Astrocyte of the cerebellum (primary cell): ENCODE measurements at places on chromosomes 5 and 9.

DNA sequence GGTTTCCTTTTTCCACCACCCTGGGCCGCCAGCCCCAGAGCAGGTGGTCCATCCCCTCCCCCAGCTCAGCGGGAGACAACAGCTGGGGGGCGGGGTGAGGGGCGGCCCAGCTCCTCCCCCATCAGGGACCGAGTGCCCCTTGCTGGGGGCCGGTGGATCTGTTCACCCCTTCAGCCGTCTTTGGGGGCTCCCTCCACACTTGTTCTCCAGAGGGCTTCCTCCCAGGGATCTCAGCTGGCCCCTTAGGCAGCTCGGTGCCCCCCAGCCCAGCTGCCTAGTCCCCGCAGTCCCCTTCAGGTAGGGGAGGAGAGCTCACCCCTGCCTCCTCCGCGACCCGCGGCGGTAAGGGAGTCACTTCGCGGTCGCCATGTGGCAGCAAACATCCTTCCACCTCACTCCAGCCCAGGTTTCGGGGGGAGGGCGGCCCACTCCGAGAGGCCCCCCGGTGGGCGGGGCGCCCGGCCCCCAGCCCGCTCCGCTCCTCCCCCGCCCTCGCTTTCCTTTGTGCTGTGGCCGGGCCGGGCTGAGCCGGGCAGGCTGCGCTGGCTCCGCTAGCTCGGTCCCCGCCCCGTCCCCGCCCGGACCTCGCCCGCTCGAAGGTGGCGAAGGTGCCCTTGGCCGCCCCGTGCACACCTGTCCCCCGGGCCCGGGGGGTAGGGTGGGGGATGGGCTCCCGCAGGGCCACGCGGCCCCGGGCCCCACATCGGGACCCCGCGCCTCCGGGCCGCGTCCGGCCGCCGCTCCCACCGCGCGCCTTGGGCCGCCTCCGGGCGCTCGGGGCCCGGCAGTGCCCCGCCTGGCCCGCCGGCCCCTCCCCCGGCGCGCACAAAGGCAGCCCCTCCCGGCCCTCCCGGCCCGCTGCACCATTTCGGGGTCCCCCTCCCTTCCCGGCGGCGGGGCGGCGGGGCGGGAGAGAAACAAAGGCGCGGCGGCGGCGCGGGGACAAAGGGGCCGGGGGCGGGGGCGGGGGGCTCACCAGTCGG lies 683 bp downstream of the DBN1 start:
- DNase-seq, result no peak

DNA sequence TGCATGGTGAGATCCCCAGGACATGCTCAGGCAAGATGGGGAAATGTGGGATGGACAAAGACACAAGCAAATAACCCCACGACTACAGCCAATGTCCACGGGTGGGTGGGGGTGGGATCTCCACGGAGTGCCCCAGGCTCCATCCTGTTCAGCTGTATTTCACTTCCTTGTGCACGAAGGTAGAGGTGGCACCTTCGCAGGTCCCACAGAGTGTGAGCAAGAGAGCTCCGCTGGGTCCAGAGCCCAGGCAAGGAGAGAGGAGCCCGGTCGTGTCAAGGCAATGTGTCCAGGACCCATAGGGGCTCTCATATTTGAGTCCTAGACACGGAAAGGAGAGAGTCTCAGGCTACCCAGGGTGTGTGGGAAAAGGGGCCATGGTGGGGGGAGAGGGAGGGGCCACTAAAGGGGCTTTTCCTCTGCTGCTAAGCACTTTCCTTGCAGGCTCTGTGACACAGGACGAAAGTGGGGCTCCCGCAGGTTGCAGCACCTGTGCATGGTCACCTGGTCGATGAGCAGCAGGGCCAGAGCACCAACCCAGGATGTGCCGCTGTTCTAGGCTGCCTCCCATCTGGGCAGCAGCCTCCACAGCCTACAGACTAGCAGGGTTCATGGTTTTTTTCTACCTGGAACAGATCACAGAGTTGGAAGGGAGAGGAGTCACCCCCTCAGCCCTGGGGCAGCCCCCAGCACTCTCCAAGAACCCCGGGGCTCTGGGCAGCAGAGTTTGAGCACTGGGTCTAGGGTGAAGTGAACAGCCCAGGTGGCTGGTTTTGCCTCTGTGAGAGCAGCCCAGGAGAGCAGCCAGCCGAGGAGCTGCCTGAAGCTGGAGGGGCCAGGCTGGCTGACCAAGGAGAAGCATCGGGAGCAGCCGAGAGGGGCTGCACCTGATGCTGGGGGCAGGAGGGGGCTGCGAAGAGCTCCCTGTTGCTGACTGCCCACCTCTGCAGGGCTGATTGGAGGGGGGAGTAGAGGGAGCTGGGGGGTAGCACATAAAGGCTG lies 100.7 kb upstream of the MVB12B start:
- no peak for DNase-seq

- no peak for DNase-seq
These were observed 2.9 kb upstream of the FAM163B start for GRCh38 chr9:133612051-133612450.

DNA sequence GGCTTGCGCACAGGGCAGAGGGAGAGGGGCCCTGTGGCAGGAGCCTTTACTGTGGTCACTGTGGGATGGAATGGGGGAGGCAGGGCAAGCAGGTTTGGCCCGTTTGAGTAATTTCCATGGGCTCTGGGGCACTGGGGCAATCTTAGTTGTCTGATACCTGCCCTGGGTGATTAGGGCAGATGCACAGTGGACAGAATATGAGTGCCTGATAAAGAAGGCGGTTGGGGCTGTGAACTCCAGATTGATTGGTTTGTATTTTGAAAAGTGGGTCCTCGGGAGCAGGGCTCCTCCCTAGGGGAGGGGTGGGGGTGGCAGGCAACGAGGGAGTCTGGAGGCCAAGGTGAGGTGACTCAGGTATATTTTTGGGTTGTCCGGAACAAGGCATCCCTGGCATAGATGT lies 247.5 kb downstream of the NSG2 start:
- no peak for DNase-seq

DNA sequence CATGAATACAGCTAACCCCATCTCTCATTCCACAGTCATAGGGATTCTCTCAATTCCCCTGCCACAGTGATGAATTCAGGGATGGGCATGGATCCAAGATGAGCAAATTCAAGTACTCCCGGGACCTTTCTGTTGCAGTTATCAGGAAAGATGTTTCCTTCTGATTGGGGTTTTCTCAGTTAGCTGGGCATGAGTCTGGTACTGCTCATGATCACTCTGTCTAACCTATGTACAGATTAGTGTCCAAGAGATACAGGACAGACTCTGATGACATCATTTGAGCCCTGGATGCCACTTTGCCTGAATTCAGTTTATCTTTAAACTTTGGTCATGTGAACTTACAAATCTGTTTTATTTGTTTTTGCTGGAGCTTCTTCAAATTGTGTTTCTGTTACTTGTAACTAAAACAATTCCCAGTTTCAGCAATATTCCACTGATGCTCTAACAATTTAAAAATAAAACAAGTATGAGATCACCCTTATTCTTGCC lies 257.7 kb upstream of the KLF9 start:
- no peak for DNase-seq

GRCh38 chr5:62127098-62127736 lies 178.8 kb upstream of the KIF2A start:
- no peak for DNase-seq

DNA sequence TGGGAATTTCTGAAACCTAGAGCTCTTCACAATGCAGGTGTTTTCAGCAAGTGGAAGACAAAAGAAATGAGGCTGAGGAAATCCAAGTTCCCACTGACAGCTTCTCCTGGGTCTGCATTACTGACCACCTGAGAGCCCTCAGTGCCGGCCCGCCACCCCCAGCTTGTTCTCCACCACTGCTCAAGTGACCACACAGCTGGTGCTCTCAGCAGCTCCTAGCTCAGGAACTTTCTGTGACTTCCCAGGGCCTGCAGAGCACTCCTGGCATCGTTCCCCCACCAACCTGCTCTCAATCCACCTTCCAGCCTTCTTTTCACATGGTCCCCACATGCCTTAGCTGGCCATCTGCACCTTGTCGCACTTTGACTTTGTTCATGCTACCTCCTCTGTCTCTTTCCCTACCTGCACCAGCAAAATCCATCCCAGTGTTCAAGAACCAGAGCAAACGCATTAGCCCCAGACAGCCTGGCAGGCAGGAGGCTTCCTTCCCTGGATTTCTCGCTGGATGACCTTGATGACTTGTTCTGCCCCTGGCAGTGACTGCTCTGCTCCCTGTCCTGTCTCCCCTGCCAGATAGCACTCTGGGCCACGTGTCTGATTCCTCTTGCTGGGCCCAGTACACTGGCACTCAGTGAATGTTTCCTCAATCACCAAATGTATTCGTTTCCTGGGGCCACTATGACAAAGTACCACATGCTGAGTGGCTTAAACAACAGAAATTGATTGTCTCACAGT lies 35.1 kb upstream of the NANS start:
- no peak for DNase-seq
